ENCODE measurements at places on chromosomes 3 and 15.
A peak's percentile ranks its signal among the peaks of the same experiment; 100 is the strongest.

GRCh38 chr3:71444028-71444860, 139.3 kb downstream of the FOXP1 start:
- DNase-seq, result no peak

- DNase-seq, result no peak
These were observed 31.5 kb upstream of the IMPG2 start for GRCh38 chr3:101351829-101352228.

DNA sequence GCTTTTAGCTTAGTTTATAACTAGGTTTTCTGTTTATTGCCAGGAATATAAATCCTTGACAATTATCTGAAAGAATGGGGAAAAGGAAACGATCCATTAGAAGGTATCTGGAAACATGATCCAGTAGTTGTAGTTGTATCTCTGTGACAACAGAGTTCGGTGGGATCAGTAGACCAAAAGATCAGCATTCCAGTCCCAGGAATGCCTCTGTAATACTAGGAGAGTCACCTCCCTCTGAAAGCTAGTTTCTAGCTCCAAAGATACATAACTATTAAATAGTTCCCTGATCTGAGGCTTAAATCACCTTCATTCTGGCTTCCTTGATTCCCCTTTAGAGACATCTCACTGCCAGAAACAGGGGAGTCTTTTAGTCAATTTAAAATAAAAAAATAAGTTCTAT, 34.1 kb downstream of the MB21D2 start:
- DNase-seq, result no peak

DNA sequence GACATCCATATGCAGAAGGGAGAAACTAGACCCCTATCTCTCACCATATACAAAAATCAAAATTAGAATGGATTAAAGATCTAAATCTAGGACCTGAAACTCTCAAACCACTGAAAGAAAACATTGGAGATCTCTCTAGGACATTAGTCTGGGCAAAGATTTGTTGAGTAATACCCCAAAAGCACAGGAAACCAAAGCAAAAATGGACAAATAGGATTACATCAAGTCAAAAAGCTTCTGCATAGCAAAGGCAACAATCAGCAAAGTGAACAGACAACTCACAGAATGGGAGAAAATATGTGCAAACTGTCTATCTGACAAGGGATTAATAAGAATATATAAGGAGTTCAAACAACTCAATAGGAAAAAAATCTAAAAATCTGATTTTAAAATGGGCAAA, 54.8 kb downstream of the MYO9A start:
- DNase-seq, result no peak

DNA sequence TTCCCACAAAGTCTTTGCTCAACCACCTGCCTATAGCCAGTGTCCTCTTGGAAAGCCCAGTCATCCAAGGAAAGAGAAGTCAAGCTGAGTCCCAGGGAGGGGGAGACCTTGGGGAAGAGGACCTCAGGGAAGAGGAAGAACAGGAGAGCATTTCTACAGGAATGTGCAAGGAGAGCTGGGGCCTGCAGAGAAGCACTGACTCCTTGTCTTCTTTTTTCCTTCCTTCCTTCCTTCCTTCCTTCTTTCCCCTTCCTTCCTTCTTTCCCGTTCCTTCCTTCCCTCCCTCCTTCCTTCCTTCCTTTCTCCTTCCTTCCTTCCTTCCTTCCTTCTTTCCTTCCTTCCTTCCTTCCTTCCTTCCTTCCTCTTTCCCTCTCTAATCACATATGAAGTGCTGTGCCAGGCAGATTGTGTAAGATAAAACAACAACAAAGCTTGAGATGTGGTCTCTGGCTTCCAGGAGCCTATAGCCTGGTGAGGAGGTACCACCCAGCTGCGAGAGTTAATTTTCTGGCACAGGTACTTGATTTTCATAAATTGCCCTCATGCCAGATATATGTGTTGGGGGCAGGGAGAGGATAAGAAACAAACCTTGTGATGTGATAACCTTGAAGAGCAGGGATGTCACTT, 70.0 kb downstream of the NOX5 start:
- DNase-seq, result no peak

DNA sequence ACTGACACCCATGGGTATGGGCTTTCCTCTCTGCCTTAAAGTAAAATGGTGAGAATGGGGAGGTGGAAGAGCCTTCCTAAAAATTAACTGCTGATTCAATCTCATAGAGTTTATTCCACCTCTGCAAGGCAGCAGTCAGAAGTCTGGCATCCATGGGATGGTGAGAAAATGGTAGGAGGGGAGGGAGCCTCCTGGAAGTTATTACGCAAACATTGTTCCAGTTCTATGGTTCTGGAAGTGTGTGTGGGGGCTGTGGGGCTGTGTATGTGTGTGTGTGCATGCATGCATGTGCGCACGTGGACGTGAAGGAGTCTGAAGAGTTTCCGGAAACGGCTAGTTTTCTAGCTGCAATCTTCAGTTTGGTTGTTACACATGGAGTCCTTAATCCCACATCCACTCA, 177.6 kb downstream of the KCNAB1 start:
- DNase-seq, result no peak

GRCh38 chr3:184154885-184155643, at the start of gene DVL3:
DVL3 (plus strand) TSS chr3:184155377; CDS start chr3:184155636, 259 bp downstream.
- DNase-seq, result peak; percentile 24

DNA sequence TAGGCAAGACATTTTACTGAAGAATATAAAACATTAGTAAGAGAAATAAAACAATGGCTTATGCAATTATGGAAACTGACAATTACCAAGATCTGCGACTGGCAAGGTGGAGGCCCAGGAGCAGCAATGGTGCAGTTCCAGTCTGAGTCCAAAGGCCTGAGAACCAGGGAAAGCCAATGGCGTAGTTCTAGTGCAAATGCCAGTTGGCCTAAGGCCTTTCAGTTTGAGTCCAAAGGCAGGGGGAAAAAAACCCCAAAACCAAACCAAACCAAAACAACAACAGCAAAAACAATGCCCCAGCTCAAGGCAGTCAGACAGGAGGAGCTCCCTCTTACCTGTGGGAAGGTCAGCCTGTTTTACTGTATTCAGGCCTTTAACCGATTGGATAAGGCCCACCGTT, 72.6 kb downstream of the ST6GAL1 start:
- no peak for DNase-seq

DNA sequence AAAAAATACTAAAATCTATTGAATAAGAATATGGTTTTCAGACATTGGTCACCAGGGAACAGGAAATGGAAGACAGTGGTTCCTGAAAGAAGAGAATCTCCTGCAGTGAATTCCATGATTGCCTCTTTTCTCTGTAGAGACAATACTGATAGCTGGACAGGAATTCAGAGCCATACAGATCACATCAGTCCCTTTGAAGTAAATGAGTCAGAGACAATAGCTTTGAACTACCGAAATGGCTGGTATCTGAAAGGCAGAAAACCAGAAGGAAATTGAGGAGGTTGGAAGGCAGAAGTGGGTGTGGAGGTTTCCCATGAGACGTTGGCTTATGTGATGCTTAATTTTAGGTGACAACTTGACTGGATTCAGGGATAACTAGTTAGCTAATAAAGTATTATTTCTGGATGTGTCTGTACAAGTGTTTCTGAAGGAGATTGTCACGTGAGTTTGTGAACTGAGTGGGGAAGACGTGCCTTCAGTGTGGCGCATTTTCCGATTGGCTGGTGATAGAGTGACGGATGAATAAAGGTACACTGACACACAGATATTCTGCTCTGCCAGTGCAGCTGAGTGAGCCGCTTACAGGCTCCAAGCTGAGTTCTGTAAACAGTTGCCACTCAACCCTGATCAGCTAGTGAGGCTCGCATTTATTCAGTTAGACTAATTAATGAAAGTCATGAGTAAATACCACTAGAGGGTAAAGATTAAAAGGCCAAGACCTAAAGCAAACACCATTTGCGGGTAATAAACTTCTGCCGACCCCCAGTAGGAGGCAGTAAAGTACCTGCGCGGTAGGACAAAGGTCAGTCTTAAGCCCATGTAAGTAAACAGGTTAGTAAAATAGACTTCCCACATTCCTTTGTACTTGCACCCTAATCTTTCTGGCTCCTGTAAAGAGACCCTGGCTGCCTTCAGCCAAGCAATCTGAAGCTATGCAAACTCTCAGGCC, 1298.6 kb downstream of the SI start:
- DNase-seq, result no peak

DNA sequence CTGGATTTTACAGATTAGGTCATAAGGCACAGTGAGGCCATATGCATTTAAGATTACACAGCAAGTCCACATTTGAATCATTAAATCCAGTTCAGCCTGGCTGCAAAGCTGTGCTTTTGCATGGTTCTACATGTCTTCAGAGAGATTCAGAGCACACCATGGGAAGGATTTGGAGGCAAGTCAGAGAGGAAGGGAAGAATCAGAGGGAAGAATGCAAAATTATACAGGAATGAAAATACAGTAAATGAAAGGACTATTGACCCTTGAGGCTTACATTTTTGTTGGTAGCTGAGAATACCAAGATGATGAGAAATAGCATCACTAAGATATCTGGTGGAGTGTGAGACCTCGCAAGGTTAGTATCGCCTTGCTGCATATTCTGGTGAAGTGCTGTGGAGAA, 13.9 kb downstream of the FILIP1L start:
- no peak for DNase-seq

DNA sequence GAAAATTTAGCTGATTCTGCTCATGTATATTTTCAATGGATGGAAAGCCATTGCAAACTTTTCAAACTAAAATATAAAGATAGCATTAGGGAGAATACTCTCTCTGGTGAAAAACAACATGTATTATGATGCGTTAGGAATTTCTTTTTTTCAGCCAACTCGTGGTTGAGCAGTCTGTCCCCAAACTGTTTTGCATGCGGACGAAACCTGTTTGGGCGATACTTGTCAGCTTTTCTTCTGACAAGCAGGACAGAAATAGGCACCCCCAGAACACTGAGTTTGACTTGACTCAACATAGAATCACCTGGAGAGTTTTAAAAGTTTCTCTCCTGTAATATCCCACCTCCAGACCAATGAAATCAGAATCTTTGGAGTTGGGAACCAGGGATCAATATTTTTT, 417.5 kb upstream of the TPRG1 start:
- no peak for DNase-seq

GRCh38 chr3:46489381-46489780, 8.4 kb upstream of the RTP3 start:
- no peak for DNase-seq

DNA sequence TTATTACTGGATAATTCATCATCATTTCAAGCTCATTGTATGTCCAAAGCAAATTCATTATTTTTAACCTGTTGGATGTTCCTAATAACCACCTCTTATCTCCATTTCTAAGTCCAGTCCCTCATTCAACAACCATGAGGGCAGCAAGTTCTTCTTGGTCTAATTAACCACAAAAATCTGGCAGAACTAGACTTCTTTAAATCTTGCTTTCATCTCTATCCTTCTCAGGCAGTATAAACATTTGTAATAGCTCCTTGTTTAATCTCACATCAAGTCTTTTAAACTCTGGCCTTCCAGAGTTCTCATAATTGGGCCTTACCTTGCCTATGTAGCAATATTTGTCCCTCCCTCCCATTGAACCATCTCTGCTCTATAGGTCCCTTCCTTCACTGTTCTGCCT, 17.0 kb upstream of the GHSR start:
- DNase-seq, result no peak

- DNase-seq, result no peak
These were observed 84.7 kb downstream of the IGF2BP2 start for GRCh38 chr3:185740133-185740532.

- DNase-seq, result no peak
These were observed 341.4 kb upstream of the SGO1 start for GRCh38 chr3:20527368-20527767.

DNA sequence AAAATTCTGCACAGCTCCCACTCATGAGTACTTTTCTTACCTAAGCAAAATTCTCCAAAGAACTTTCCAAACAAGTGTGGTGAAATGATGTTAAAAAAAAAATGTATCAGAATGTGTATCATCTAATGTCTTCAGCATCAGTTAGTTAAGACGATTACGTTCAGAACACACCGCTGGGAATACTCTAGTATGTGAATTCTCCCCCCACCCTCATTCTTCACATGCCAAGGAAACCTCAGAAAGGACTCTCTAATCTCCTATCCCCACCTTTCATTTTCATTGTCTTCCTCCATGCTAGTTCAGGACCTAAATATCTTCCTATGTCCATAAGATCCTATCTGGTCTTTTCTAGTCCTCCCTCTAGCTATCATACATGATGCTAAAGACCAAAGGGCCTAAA, 457.4 kb downstream of the SHQ1 start:
- DNase-seq, result no peak

DNA sequence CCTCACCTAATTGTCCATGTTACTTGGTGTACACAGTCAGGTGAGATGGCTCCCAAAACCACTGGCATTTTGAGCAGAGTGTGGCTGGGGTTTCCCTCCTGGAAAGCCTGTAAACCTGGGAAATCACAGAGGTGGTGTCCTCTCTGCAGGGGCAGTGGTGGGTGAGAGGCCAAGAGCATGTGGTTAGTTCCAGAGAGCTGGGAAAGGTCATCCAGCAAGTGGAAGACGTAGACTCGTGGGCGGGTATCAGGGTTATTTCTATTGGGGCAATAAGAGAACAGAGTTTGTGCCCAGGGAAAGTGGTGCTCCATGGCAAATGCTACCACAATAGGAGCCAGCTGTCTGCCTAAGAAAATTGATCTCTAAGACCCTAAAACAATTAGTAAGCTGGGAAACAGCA, 44.6 kb upstream of the LIMD1 start:
- no peak for DNase-seq

- no peak for DNase-seq
These were observed 12.4 kb downstream of the RTP2 start for GRCh38 chr3:187689984-187690383.

DNA sequence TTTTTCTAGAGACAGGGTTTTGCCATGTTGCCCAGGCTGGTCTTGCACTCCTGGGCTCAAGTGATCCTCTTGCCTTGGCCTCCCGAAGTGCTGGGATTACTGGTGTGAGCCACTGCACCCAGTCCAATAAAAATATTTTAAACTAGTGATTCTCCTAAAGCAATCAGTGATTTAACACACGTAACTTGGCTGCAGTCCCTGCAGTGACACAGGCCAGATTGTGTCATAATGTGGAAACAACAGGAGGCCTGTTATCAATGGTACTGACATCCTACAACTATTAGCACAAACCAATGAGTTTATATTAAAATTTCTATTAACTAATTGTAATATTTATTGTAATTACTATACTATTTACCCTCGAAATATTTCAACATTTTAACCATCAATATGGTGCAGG, 1.6 kb upstream of the SEC61A1 start:
- no peak for DNase-seq

DNA sequence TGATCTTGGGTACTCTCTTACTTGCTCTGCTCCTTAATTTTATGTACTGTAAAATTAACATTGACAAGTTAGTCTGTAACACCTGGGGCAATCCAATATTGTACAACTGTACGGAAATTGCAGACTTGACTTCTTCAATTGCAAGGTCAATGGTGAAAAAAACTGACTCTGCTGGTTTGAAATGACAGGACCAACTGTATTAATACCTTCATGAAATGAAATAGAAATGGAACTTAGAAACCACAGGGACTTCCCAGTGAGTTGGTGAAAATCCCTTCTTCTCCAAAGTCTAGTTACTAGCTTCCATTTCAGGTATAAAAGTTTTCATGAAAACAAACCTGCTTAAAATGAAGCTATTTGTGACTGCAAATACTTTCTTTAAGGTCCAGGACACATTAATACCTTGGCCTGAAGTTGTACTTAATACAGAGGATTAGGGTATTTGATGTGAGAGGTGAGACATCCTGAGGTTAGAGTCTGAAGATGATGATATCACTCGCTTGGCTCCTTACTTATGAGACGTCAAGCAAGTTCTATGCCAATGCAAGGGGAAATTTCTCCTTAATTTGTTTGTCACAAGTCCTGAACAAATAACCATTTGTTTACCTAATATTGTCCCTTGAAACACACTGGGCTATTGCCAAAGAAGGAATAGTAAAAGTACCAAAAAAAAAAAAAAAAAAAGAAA, 226.2 kb upstream of the TP63 start:
- DNase-seq, result no peak
